ENCODE measurements at places on chromosomes 6 and 20. TPM values are rescaled to one million over a fixed set of nuclear protein-coding genes. Genes with fewer than 3 reads are reported as not detected.

RHAG gene
- total RNA-seq = not detected

THBD gene
- 7.2 TPM for total RNA-seq

HFE gene
- 24.6 TPM for total RNA-seq

HTR1E gene
- not detected for total RNA-seq

All from smooth muscle cell of the umbilical artery (primary cell).